Keratinocyte (primary cell): ENCODE measurements at places on chromosomes 6 and 20. TPM values are rescaled to one million over a fixed set of nuclear protein-coding genes. Genes with fewer than 3 reads are reported as not detected.

- no peaks in the 10 kb centered on the region for H3K4me1 ChIP-seq
- no peaks in the 10 kb centered on the region for H3K36me3 ChIP-seq
- H3K4me3 ChIP-seq, result no peak overlapping the region
- no peak overlapping the region for H3K27ac ChIP-seq
- no peak for DNase-seq
Observed at GRCh38 chr6:165119231-165120020, 190.0 kb downstream of the C6orf118 start.

DNA sequence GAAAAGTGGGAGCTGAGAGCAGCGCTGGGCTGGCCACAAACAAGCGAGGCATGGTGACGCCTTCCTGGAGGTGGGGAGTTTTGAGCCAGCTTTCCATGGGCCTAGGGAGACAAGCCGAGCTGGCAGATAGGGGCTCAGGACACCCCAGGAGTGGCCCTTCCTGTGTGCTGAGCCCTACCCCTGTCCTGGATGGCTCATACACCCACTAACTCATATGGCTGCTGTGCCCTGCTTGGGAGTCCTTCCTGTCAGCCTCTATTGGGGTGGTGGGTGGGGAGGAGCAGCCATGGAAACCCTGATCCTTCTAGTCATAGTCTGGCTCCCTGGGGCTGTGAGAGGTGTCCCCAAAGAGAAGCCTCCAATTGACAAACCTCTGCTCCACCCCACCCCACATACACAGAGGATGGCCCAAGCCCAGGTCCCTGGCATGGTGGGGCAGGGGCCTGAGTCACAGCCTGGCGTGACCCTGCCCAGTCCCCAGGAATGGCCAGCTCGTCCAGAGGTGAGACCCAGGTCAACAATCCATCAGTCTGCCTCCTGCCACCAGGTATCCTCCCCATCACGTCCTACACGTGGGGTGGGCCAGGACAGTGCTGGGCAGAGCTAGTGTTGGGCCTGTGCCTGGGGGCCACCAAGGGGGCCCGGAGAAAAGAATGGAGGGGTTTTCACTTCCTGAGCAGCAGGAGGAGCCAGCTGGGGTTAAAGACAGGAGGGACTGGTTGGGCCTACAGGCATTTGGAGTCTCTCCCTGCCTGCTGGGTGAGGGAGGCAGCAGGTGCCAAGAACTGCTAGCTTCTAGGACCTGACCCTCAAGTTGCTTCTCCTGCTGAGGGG lies 52.2 kb downstream of the MRPL14 start:
- no peak overlapping the region for H3K4me3 ChIP-seq
- no peak for DNase-seq
- H3K27ac ChIP-seq, result no peak overlapping the region
- peaks cover 37% of the 10 kb centered on the region for H3K4me1 ChIP-seq

DNA sequence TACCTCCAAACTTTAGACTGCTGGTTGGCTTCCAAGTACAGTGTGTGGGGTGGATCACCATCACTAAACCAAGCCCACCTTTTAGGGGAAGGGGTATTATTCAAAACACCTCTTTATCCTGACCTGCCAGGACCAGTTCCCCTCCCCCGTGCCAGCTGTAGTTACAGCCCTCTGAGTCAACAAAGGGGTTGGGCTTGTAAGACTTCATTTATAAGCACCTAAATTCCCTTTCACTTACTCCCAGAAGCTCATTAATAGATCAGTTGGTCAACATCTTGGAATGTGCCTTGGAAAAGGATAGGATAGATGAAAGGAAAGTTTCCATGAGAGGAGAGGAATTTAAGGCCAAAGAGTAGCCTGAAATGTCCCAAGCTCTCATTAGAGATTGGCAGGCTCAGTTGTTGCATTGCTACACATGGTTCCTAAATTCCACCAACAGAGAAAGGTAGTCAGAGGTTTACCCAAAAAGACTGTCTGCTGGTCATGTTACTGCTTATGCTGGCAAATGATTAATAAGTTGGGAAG lies 59.2 kb downstream of the TNFAIP3 start:
- no peaks in the 10 kb centered on the region for H3K27me3 ChIP-seq
- H3K36me3 ChIP-seq, result no peaks in the 10 kb centered on the region
- no peak overlapping the region for H3K4me3 ChIP-seq
- H3K4me1 ChIP-seq, result peaks cover 17% of the 10 kb centered on the region
- DNase-seq, result peak; percentile 72

The DEFB132 gene
- polyA plus RNA-seq, result not detected in 3 replicates

DNA sequence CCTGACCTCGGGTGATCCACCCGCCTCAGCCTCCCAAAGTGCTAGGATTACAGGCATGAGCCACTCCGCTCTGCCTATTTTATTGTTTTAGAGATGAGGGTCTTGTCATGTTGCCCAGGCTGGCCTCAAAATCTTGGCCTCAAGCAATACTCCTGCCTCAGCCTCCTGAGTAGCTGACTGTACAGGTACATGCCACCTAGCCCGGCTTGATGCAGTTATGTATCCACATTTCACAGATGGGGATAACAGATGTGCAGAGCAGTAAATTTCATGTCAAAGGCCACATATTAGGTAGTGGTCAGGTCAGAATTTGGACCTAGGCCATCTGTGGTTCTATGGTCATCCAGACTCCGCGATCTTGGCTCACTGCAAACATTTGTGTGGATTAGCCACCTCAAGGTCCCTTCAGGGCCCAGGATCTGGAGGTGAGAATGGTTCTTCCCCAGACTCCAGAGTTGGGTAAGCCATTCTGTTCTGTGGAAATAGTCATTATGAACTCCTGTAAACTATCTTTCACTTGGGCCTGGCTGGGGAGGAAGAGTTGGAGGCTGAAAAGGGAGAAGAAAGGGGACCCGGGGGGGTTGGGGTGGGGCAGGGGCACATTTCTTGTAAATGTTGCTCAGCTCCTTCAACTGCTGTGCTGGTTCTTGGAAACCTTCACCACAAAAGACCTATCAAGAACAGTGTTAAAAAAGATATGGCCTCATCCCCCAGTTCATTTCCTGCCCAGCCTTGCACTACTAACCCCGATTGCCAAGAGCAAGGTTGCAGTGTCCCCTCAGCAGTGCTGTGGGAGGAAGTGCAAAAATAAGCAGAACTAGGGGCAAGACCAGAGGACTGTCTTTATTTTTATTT lies 13.0 kb downstream of the PIM1 start:
- no peaks in the 10 kb centered on the region for H3K4me1 ChIP-seq
- H3K4me3 ChIP-seq, result no peak overlapping the region
- no peak overlapping the region for H3K27ac ChIP-seq
- DNase-seq, result no peak
- H3K27me3 ChIP-seq, result no peaks in the 10 kb centered on the region

The BEND6 gene
- 0.77 to 1.0 TPM (median 0.77 TPM) in 3 replicates for polyA plus RNA-seq

GRCh38 chr6:109325400-109325801 lies 56.9 kb downstream of the CD164 start:
- H3K27me3 ChIP-seq, result no peaks in the 10 kb centered on the region
- H3K4me1 ChIP-seq, result peaks cover 7% of the 10 kb centered on the region
- H3K4me3 ChIP-seq, result no peak overlapping the region
- no peaks in the 10 kb centered on the region for H3K36me3 ChIP-seq
- no peak overlapping the region for H3K27ac ChIP-seq
- DNase-seq, result no peak

The CLPSL1 gene
- polyA plus RNA-seq, result not detected in 3 replicates

The PPP1R16B gene
- 0.19 TPM in 1 of 3 replicates, not detected in the others for polyA plus RNA-seq

DNA sequence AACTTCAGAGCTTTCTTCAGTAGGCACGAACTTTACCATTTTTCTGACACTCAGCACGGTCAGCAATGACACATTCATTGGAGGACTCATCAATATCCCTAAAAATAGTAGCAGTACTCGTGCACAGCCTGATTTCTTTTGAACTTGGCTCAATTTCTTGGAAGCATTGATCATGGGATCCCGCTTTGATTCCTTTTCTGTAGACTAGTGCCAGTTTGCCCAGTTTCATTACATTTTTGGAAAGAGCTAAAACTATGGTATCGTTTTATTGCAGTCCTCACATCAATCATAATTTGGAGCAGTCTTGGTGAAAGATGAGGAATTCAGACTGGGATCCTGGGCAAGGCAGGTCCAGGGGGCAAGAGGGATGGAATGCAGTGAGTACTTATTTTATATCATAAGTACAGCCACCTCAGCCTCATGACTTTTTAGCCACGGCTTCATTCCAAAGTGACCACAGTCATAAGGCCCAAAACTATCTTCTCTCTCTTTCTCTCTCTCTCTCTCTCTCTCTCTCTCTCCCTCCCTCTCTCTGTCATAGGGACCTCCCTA lies 170.9 kb upstream of the AKAP12 start:
- peaks cover 12% of the 10 kb centered on the region for H3K4me1 ChIP-seq
- peaks cover 10% of the 10 kb centered on the region for H3K36me3 ChIP-seq
- H3K27ac ChIP-seq, result no peak overlapping the region
- no peaks in the 10 kb centered on the region for H3K27me3 ChIP-seq

DNA sequence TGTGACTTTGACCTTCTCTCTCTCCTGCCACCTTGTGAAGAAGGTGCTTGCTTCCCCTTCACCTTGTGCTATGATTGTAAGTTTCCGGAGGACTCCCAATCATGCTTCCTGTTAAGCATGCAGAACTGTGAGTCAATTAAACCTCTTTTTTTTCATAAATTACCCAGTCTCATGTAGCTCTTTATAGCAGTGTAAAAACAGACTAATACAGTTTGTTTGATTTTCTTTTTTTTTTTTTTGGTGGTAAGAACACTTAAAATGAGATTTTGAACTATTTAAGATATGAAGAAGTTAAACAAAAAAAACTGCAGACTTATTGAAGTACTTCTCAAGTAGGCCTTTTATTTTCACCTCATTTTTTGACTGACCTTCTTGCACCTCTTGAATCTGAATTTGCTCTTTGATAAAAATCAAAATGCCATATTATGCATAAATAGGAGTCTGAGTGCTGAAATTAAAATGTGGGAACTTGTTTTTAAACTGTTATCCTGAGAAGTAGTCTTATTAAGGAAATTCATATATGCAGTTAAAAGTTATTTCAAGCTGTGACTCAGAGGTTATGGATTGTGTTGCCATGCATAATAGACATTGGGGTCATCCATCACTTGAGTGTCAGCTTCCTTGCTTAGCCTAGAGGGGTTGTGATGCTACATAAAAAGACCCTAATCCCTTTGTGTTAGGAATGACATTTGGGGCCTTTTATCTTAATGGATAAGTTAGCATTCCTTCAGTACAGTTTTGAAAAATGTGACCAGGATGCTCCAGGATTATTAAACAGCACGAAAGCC lies 447.9 kb upstream of the FKBP1C start:
- no peaks in the 10 kb centered on the region for H3K4me1 ChIP-seq
- H3K27me3 ChIP-seq, result no peaks in the 10 kb centered on the region
- no peak overlapping the region for H3K27ac ChIP-seq
- H3K36me3 ChIP-seq, result no peaks in the 10 kb centered on the region

The UBE2C gene
- 9.1 to 69.8 TPM (median 46.6 TPM) in 3 replicates for polyA plus RNA-seq

DNA sequence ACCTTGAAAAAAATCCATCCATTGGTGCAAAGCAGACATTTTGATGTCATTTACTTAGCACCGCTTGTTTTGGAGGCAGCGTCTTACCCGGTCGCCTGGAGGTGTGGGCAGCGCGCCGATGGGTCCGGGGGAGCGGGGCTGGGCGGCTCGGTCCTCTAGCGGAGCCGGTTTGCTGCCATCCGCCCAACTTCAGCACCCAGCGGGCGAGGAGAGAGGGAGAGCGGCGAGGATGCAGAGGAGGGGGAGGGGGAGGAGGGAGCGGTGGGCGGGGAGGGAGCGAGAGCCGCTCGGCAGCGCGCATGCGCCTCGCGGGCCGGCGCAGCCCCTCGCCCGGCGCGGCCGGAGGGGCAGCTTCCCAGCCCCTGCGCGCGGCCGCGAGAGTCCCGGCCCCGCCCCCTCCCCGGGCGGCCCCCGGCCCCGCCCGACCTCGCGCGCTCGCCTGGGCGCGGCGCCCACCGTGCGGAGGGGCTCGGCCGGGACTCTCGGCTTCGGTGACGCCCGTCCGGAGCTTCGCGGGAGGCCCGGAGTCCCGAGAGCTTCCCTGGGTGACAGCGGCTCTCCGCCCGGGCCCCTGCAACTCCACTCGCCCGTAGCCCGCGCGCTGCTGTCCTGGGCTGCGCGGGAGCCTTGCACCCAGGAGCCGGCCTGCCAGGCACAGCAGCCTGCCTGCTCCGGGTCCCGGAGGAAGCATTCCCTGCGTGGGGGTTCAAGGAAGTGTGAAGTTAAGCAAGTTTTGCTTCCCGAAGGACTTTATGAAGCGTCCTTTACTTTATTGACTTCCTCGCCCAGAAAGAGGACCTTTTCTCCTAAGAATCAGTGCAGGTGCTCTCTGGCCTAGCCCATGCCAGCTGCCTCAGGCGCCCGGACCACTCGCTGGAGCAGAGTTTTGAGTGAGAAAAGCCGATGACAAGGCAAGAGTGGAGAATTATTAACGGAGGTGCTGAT lies at the start of gene RGS17:
Gene RGS17 (minus strand): TSS at position 246 of the 945 bp plus-strand sequence. CDS start 87,264 bp downstream, outside the sequence.
- no peak within 1 kb of the TSS for H3K27ac ChIP-seq
- H3K36me3 ChIP-seq, result no peaks in the 10 kb centered on the region
- peaks cover 28% of the 10 kb centered on the region for H3K27me3 ChIP-seq
- peaks cover 10% of the 10 kb centered on the region for H3K4me1 ChIP-seq

The DEFB124 gene
- polyA plus RNA-seq, result not detected in 3 replicates

DNA sequence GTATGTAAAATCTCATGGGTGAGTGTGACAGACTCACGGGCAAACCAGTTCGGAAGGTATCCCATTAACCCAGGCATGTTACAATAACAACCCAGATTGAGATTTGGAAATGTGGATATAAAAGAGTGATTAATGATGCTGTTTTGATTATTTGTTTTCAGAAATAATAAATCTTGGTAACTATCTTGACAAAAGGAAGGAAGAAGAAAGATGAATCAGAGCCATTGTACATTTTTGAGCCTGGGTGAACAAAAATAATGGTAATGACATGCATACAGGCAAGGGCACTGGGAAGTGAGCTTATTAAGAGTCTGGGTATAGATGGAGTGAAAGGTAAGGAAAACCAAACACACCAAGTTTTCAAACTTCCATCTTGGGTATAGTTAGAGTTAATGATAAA lies 862.0 kb downstream of the PHF3 start:
- DNase-seq, result no peak
- H3K36me3 ChIP-seq, result no peaks in the 10 kb centered on the region
- no peak overlapping the region for H3K4me3 ChIP-seq
- H3K27me3 ChIP-seq, result no peaks in the 10 kb centered on the region
- H3K4me1 ChIP-seq, result no peaks in the 10 kb centered on the region

GRCh38 chr20:45810191-45810970 lies 2.1 kb upstream of the UBE2C start:
- H3K4me1 ChIP-seq, result peaks cover 13% of the 10 kb centered on the region
- peaks cover 18% of the 10 kb centered on the region for H3K36me3 ChIP-seq
- no peak overlapping the region for H3K27ac ChIP-seq
- no peak for DNase-seq
- no peak overlapping the region for H3K4me3 ChIP-seq

The FHL5 gene
- not detected in 3 replicates for polyA plus RNA-seq

DNA sequence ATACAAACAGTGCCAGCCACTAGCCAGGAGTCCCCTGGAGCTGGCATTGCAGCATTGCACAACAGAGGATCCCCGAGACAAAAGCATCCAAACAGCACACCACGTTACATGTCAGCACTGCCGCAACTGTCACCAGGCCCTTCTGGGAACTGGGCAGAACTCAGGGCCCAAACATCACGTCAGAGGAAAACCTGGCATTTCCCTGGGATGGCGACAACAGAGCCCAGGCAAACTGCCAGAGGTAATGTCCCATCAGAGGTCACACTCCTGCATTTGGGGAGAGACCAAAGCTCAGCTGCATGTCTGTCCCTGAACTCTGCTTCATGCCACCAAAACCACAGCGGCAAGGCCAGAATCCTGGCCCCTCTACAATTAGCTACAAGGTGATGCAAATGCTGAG lies 36.3 kb downstream of the PPP1R3G start:
- DNase-seq, result no peak
- no peak overlapping the region for H3K27ac ChIP-seq
- peaks cover 21% of the 10 kb centered on the region for H3K4me1 ChIP-seq
- H3K4me3 ChIP-seq, result no peak overlapping the region
